ENCODE measurements at places on chromosomes 11 and 22. TPM values are rescaled to one million over a fixed set of nuclear protein-coding genes. Genes with fewer than 3 reads are reported as not detected.

GRCh38 chr11:769887-770641 is 7.2 kb downstream of the GATD1 start:
- DNase-seq: no peak

- no peak for DNase-seq
These were observed 33.5 kb upstream of the BID start for GRCh38 chr22:17807578-17808410.

DNA sequence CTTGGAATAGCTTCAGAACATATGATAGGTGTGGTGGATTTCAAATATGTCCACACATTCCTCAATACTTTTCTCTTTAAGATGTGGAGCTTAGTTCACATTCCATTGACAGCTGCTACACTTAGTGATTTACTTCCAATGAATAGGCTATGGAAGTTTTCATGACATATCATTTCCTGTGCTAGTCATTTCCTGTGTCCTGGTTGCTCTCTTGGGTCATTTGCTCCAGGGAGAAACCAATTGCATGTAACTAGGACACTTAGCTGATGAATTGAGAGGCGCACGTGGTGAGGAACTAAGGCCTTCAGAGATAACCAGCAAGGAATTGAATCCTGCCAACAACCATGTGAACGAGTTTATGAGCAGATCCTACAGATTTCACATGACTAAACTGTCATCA is 120.9 kb downstream of the SLC17A6 start:
- DNase-seq: no peak

GRCh38 chr11:35618497-35619115 is 346 bp downstream of the FJX1 start:
- peak; percentile 27 for DNase-seq

DNA sequence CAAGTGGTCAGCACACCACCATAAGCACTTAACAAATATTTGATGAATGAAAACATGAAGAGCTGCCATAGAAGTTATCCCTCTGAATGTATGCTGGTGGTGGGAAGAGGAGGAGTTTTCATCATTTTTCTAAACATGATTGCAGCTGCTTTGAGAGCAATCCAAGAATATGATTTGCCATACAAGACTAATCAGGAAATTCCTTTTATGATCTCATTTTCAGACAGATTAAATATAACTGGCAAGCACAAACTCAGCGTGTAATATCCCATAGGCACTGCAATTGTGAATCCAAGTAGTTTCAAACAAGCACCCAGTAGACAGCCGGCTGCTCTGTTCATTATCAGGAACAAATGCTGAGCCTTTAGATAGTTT is 505.7 kb upstream of the LUZP2 start:
- DNase-seq: no peak

GRCh38 chr11:46418751-46419150 is 27.2 kb upstream of the CHRM4 start:
- no peak for DNase-seq

DNA sequence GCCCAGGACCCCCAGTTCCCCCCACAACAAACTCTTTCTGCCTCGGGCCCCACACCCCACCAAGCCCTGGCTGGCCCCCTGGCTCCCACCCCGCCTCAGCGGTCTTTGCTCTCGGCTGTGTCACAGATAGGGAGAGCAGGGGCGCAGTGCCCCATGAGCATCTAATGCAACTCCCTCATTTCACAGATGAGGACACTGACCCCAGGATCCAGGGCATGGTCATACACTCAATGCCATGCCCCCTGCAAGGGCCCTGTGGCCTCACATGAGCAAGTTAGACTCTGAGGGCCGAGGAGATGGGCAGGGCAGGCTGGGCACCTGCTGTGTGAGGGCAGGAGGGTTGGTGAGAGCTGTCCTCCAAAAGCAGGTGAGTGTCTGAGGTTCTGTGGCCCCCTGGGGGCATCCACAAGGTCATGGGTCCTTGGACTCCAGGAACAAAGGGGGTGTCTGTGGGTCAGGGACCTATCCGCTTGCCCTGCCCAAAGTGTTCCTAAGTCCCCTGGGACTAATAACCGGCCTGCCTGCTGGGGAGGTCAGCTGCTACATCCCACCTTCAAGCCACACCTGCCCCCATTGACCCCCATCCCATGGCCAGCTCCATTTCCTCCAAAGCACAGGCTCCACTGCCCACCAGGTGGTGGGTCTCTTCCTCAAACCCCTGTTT is 2.5 kb downstream of the MIF start:
- DNase-seq: no peak

- peak; percentile 45 for DNase-seq
These were observed 10.7 kb upstream of the GSTP1 start for GRCh38 chr11:67572747-67573419.

DNA sequence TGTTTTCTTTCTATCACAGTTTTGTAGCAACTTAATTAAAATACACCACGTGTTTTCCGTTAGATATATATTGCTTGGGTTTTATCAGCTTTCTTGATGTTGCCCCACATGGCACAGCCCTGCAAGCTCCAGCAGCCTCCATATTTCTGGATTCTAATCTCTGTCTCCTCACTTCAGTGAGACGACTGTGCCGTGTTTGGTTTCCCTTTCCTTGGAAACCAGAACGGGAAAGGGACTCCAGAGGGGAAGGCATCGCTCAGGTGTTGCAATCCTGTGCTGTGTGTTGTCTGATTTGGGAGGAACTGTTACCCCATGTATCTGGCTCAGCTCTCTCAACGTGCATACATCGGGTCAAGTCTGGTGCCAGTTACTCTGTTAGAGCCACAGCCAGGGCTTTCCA is 464.2 kb upstream of the B3GAT1 start:
- DNase-seq: no peak

DNA sequence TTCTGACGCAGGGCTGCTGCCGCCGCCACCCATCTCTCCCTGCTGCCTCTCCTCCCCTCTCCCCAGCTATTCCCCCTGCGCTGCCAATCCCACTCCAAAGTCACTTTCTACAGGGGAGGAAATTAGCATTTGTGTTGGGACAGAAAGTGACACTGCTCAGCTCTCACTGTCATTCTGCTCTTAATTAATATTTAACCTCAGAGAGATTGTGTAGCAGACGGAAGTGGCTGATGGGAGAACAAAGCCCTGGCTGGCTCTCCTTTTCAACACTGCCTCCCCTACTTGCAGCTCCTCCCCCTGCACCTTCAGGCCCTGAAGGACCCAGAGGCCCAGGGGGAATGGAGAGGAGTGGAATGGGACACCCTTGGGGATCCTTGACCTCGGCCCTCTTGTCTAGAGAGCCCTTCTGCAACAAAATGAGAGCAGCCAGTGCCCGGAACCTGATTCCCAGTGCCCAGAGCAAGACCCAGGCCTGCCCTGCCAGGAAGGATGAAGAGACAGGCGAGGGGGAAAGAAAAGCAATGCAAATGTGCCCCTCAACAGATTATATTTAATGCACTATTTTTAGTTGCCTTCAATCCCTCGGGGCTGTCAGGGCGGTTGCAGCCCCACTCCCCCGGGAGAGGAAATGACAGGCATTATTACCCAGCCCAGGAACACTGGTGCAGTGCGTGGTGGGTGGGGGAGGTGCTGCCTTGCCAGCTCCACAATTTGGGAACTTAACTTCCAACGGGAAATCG is 14.6 kb upstream of the NRGN start:
- no peak for DNase-seq

DNA sequence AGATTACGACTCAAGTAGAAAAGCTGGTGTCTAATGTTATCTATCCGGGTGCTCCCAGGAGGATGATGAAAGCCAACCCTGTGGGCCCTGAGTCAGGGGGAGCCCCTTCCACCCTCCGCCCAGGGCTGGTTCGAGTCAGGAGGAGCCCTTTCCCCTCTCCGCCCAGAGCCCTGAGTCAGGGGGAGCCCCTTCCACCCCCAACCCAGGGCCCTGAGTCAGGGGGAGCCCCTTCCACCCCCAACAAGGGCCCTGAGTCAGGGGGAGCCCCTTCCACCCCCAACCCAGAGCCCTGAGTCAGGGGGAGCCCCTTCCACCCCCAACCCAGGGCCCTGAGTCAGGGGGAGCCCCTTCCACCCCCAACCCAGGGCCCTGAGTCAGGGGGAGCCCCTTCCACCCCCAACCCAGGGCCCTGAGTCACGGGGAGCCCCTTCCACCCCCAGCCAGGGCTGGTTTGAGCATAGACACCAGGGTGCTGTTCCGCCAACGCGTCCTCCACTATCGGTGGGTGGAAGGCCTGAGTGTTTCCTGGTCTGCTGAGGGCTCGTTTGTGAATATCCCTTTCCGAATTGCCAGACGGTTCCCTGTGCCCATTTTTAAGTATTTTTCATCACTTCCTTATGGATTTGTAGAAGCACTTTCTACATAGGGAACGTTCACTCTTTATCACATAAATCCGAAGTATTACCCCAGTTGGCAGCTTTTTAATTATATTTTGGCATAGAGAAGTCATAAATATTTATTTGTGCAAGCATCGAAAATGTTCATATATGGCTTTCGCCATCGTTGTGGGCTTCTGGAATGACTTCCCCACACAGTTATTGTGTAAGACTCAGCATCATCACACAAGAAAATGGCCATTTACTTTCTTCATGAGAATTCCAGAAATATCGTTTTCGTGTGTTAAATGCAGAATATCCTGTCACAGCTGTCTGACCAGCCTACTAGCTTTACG is 380.6 kb downstream of the BRD1 start:
- peak; percentile 68 for DNase-seq

DNA sequence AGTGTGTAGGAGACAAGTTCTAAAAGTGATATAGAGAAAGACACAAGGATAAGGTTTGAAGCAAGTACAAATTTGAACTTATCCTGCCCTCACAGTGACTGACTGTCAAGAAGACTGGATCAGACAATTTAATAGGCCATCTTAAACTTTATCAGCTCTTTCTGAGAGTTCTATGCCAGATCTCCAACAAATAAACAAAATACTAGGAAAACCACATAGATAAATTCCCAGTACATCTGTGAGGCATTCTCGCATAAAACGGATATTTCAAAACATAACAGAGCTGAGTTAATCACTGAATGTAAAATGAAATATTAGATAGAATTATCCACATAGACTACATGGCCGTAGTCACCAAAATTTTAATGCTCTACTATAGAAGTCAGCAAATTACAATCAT is 120.9 kb upstream of the LUZP2 start:
- DNase-seq: no peak

- DNase-seq: no peak
These were observed 27.2 kb upstream of the KCNQ1OT1 start for GRCh38 chr11:2726964-2727363.

- peak; percentile 56 for DNase-seq
These were observed 4.4 kb downstream of the ALX4 start for GRCh38 chr11:44305470-44306051.

- no peak for DNase-seq
These were observed 31.0 kb downstream of the TPCN2 start for GRCh38 chr11:69079661-69080256.

- peak; percentile 90 for DNase-seq
These were observed 36.9 kb upstream of the GNB1L start for GRCh38 chr22:19891317-19892256.

- no peak for DNase-seq
These were observed 6.5 kb downstream of the PNPLA5 start for GRCh38 chr22:43885319-43885671.

DNA sequence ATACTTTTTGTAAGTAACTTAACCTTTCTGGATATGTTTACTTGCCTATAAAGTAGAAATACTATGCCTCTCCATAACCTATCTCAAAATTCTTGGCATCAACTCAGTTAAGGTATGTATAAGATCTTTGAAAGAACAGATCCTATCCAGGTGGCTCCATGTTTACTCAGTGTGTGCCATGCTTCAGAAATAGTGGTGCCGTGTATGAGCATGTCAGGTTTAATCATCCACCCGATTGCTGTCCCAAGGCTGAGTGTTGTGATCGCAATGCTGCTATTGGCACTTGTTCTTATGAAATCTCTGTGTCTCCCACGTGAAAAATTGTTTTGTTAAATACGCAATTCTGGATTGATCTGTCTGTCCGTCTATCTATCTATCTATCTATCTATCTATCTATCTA is 85.9 kb upstream of the SNX19 start:
- no peak for DNase-seq

GRCh38 chr22:41998361-41999261 is at the start of gene WBP2NL:
Gene WBP2NL (plus strand): TSS chr22:41998788. CDS start chr22:41998819, 31 bp downstream.
- peak; percentile 94 for DNase-seq

- no peak for DNase-seq
These were observed 204.4 kb upstream of the ANO5 start for GRCh38 chr11:21988477-21988876.

- no peak for DNase-seq
These were observed 8.9 kb downstream of the TPST2 start for GRCh38 chr22:26581026-26581425.

DNA sequence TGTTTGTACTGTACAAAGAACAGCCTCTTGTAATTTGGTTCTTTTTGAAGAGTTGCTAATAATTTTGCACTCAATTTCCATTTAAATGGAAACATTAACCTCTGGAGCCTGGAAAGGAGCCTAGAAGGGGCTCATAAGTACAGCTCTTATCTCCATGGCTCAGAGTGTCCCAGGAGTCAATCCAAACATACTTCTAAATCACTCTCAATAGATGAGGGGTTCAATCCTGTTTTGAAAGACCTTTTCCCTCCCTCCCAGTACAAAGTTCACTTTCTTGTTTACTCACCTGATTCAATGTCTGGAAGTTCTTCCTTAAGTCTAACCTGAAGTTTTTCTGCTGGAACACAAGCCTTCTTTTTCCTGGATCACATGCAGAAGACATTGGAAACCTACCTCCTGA is 273.0 kb upstream of the PLET1 start:
- no peak for DNase-seq

DNA sequence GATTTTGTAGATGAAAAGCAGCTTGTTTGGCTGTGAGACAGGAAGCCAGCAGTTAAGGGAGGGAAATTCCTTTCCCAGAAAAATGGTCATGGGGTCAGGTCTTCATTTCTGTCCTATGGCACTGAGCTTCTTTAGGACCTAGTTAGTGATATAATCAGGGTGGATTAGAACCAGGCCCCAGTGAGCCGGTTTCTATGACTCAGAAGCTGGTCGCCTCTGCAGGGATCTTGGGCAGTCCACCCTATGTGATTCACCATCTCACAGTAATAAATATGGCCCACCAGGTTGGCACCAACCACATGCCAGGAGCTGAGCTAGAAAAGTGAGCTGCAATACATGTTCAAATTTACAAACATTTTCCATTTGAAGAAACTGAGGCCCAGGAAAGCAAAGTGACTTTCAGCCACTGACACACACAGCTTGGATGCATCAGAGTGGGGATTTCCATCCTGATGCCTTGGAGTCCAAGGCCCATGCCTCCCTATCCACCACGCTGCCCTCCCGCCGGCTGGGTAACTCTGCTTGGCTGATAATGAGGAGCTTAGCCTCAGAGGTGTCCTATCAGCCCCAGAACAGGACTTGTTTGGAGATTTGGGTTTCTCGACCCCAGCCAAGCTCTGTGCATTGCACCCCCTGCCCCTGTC is 42.0 kb downstream of the CD82 start:
- peak; percentile 55 for DNase-seq

SLC5A1 gene
- total RNA-seq: not detected

KRTAP5-7 gene
- not detected for total RNA-seq

DNAJC24 gene
- 16.8 TPM for total RNA-seq

EMID1 gene
- total RNA-seq: not detected

GLB1L2 gene
- 3.8 TPM for total RNA-seq

B3GAT1 gene
- 0.22 TPM for total RNA-seq

EIF3F gene
- total RNA-seq: 319 TPM

DKK3 gene
- not detected for total RNA-seq

PLAAT4 gene
- total RNA-seq: 36.3 TPM

MYBPC3 gene
- total RNA-seq: not detected

RIC3 gene
- total RNA-seq: 5.6 TPM

SCGB1A1 gene
- total RNA-seq: not detected

APOBEC3H gene
- total RNA-seq: 23.6 TPM

HOATZ gene
- not detected for total RNA-seq

CLCF1 gene
- 0.39 TPM for total RNA-seq

CREB3L1 gene
- not detected for total RNA-seq

All from activated CD4-positive, alpha-beta memory T cell treated with anti-CD3 and anti-CD28 coated beads for 36 hours (primary cell).